PC-9 (cell line): ENCODE measurements at places on chromosomes 7 and 10. TPM values are rescaled to one million over a fixed set of nuclear protein-coding genes. Genes with fewer than 3 reads are reported as not detected.

The PKD1L1 gene
- 0.07 and 0.08 TPM in 2 replicates for total RNA-seq

DNA sequence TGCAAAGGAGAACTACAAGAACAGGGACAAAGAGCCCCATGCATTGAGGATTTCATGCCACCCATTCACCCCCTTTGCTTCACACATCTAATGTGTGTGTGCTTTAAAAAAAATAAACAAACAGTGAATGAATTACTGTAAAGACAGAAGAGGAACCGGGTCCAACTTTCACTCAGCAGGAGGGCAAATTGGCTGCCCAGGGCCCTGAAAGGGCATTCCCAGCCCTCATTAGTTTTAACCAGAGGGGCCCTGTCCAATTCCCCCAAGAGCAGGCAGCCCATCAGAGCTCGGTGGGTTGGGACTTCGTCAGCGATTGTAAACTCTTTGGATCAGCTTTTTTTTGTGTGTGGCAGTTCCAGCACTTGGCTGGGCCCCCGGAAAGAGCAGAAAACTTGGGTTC, 73.6 kb upstream of the PDZD8 start:
- DNase-seq: no peak

- DNase-seq: no peak
These were observed 49.0 kb downstream of the CCDC71L start for GRCh38 chr7:106611911-106612310.

The ECHDC3 gene
- not detected in 2 replicates for total RNA-seq

The MEOX2 gene
- 0.22 TPM in 1 of 2 replicates, not detected in the other for total RNA-seq

GRCh38 chr7:29269935-29270334, 75.4 kb downstream of the CHN2 start:
- DNase-seq: no peak

The GJC3 gene
- not detected in 2 replicates for total RNA-seq

- DNase-seq: no peak
These were observed 32.3 kb downstream of the FAM241B start for GRCh38 chr10:69662173-69662877.

DNA sequence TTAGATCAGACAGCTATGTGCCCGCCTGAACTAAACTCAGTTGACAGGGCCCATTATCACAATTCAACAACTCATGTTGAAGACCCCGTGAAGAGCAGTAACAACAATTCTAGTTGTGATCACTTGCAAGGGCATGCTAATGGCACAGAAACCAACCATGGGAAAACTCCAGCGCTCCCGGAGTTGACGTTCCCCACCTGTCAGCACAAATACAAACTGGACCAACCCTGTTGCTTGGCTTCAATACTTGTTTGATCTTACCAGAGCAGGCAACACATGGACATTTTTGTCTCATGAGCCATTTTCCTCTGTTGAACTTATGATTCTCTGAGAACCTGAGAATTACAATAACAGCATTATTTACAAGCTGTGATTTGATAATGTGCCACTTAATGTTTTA, 119.0 kb upstream of the LANCL2 start:
- no peak for DNase-seq

The PDCD11 gene
- 20.4 and 20.5 TPM in 2 replicates for total RNA-seq

DNA sequence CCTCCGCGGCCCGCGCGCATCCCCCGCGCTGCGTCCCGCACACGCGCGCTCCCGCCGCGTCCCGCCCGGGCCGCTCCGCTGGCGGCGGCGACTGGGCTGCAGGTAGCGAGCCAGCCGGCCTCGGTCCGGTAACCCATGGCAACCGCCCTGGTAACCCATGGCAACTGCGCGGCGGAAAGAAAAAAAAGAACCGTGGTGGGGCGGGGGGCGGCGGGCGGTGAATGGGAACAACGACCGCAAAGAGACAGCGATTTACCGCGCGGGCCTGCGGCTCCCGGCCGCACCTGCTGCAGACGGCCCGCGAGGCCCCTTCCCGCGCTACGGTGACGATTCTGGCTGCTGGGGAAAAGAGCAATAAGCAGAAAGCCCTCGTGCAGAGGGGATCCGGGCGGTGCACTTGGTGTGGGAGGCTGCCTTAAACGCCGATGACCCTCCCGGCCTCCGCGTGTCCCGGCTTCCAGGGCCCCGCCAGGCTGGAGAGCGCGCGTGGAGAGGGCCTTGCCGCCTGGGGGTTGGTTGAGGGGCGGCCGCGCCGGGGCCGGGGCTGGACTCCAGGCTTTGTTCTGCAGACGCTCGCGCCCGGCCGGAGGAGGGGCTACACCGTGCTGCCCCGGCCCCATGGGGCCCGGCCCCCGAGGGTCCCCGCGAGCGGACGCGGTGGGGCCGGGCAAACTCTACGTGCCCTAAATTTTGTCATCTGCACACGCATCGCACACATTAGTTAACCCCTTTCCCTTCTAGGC, 84.7 kb downstream of the SNX10 start:
- DNase-seq: peak; percentile 67

GRCh38 chr7:117130262-117130661, 177.0 kb downstream of the ST7 start:
- DNase-seq: no peak

DNA sequence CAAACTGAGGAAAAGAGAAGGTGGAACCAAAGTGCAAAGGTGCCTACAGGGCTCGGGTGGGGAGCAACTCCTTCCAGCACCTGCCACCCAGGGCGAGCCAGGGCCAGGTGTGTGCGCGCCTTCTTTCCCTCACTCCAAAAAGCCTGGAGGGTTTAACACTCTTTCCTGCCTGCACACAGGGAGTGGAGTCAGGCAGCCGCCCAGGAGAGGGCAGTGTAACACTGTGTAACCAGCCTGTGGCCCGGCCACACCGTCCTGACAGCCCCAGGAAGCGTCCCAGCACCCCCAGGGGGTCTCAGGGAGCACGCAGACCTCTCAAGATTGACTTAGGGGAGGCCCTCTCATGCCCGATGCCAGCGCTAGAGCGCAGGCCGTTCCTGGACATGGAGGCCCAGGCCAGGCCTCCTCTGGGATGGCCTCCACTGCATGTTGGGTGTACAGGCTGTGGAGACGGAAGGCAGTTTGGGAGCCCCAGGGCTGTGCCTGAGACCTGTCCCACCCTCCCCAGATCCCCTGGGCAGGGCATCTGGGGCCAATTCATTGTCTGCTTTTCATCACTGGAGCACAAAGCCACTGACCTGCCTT, 13.4 kb downstream of the BRI3 start:
- DNase-seq: peak; percentile 45

The PTF1A gene
- total RNA-seq: not detected in 2 replicates

The ALOX5 gene
- 66.5 and 86.8 TPM in 2 replicates for total RNA-seq

- no peak for DNase-seq
These were observed 48.9 kb downstream of the C10orf143 start for GRCh38 chr10:130061760-130062159.

The OR2A5 gene
- not detected in 2 replicates for total RNA-seq
